Activated B cell treated with CpG ODN at 0.5 μM for 24 hours (primary cell): ENCODE measurements at places on chromosomes 5 and 9. TPM values are rescaled to one million over a fixed set of nuclear protein-coding genes. Genes with fewer than 3 reads are reported as not detected.

GRCh38 chr5:172104021-172104420 lies 84.0 kb downstream of the STK10 start:
- DNase-seq, result no peak

GRCh38 chr9:91102269-91102668 lies 259.4 kb downstream of the AUH start:
- no peak for DNase-seq

DNA sequence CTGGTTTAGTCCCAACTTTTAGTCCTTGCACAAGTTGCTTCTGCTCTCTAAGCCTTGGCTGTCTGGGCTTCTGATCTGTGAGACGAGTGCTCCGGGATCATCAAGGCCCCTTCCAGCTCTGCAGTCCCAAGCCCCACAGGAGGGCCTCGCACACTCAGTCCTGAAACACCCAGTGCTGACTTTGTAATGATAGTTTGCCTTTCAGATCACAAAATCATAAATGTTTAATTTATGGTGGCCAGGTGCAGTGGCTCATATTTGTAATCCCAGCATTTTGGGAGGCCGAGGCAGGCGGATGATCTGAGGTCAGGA lies 95.9 kb upstream of the SLC25A48 start:
- DNase-seq, result no peak

EPB41L4B gene
- 5.3 and 6.1 TPM in 2 replicates for total RNA-seq

GTF3C5 gene
- total RNA-seq, result 53.6 and 56.6 TPM in 2 replicates

HMMR gene
- total RNA-seq, result 2.8 and 3.3 TPM in 2 replicates

- DNase-seq, result peak; percentile 4
Observed at GRCh38 chr5:454936-455335, 12.0 kb downstream of the EXOC3 start.

DNA sequence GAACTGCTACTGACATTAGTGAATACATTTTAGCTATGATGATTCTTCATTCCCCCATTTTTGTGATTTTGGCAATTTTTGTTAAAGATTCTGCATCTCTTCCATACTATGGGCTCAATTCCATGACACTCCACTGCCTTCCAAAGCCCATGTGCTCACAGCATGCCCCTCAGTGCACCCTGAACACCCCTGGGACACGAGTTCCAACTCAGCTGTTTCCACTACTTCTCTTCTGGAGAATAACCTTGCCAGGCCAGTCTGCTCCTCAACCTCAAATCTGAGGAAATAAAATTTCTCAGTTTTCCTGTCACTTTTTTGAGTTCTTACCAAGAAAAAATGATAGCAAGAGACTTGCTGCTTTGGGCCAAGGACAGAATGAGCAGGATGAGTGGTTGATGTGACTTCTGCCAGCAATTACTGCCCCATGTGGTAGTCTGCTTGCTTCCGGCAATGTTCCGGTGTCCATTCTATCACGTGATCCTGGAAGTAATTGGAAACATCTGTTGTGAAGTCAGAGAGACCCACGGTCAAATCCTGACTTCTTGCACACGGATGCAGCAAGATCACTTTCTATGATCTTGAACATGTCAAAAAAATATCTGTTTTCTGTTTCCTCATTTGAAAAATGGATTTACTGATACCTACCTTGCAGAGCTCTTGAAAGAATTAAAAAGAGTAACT lies 58.3 kb downstream of the EGFLAM start:
- DNase-seq, result no peak

BHMT2 gene
- total RNA-seq, result not detected in 2 replicates

DNA sequence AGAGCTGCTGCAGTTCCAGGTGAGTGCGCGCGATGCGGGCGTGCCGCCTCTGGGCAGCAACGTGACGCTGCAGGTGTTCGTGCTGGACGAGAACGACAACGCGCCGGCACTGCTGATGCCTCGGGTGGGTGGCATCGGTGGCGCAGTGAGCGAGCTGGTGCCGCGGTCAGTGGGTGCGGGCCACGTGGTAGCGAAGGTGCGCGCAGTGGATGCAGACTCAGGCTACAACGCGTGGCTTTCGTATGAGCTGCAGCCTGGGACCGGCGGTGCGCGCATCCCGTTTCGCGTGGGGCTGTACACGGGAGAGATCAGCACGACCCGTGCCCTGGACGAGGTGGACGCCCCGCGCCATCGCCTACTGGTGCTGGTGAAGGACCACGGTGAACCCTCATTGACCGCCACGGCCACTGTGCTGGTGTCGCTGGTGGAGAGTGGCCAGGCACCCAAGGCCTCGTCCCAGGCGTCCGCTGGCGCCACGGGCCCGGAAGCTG lies 2.0 kb downstream of the PCDHA3 start:
- no peak for DNase-seq

DNA sequence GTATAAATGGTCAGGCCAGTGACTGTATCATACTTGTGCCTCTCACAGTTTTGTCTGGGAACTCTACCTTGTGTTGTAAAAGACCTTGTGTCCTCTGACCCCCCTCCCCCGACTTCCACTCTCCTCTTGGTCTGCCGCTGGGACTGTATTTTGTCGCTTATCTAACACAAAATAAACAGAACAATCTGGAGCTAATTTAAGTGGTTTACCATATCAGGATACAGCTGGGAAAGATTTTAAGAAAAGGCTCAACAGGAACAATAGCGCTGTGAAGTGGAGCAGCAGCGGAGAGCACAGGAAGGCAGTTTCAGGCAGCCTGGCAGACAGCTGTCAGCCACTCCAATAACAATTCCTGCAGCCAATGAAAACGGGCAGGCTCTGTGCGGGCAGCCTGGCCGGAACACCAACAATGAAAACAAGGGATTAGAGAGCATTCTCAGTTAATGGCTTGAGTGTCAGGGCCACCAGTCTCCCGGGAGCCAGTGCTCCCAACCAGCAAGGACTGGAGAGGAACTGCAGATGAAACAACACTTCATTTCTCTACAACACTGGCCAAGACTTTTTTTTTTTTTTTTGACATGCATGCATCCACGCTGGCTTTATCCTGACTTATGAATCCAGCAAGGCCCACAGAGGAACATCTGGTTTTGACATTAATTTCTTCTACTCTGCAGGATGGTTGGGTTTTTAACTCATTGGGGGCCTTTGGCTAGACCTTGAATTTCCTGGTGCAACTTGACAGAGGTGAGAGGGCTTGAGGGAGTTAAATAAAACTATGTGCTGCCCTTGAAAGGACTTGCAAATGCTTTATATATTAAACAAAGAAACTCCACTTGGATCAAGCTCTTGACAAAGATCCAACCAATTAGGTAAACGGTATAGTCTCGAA lies 76.7 kb downstream of the ARSB start:
- DNase-seq, result no peak

RASEF gene
- total RNA-seq, result not detected in 2 replicates

DNA sequence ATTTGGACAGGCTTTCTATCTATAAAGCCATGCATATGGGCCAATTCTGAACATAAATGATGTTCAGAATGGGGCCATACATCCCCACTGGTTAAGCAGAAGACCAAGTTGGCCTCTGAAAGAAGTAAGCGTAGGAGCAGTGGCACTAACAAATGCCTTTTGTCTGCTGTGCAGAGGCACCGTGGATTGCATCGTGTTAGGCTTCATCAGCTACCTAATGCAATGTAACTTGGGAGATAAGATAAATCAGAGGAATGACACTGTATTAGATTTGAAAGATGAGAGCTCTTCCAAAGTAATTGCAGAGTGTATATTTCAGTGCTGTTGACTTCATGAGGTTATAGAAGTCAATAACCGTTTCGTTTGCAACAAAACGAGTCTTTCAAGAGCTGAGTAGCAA lies 148.1 kb downstream of the PARP8 start:
- no peak for DNase-seq

SPATA31A1 gene
- not detected in 2 replicates for total RNA-seq

- no peak for DNase-seq
Observed at GRCh38 chr5:123455640-123456039, 32.4 kb upstream of the CEP120 start.

SMIM27 gene
- total RNA-seq, result 15.9 and 17.1 TPM in 2 replicates

GRCh38 chr5:10490927-10491672 lies 49.4 kb downstream of the ROPN1L start:
- DNase-seq, result no peak
